Stimulated activated CD4-positive, alpha-beta T cell treated with anti-CD3 and anti-CD28 coated beads, Interleukin-1b, Interleukin-23, amount 100 ng/mL, for 48 hours (primary cell): ENCODE measurements at places on chromosomes 1 and 21.

DNA sequence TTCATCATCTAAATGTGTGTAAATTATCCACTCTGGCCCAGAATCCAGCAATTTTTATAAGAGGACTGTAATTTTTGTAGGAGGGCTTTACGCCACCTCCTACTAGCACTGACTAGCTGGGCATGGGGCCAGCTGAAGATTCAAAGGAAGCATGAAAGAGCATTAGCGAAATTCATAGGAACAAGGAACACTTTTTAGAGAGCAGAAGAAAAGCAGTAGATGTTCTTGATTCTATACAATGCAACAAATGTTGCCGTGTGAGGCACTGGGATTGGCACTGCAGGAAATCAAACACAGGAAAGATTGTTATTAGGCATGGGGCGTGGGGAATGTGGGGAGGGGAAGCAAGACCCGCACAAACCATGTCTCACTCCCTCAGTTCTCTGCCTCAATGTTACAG lies 58.4 kb upstream of the PARP1 start:
- DNase-seq = no peak

- no peak for DNase-seq
Observed at GRCh38 chr1:47389731-47390130, 26.4 kb upstream of the FOXE3 start.

GRCh38 chr21:36699546-36700294 lies 805 bp downstream of the SIM2 start:
- no peak for DNase-seq

DNA sequence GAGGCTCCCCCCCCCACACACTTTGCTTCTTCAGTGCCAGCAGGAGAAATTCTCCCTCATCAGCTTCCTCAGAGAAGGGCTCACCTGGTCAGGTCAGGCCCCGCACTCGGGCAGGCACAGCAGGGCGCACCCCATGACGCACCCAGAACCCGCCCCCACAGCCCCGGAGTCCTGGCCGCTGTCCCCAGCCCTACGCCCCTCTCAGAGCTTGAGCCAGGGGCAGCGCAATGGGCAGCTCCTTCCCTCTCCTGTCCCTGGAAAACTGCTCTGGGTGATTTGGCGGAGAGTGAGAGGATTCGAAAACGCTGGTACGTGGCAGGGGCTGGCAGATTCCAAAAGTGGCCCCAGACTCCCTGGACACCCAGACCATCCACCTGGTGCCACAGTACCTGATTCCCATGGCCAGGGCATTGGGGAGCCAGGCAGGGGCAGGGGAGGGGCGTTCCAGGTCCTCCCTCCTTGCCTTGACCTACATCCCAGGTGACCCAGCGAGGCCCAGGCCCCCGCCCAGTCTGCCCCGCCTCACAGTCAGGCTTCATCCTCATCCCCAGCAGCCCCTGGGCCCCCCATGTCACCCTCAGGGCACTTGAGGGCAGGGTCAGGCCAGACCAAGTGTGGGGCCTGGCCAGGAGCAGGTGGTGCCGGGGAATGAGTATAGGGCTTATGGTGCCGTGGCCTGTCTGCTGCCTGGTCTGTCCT lies 23.7 kb downstream of the RRP1 start:
- no peak for DNase-seq

- DNase-seq = no peak
Observed at GRCh38 chr1:19080721-19081120, 124.2 kb upstream of the IFFO2 start.

DNA sequence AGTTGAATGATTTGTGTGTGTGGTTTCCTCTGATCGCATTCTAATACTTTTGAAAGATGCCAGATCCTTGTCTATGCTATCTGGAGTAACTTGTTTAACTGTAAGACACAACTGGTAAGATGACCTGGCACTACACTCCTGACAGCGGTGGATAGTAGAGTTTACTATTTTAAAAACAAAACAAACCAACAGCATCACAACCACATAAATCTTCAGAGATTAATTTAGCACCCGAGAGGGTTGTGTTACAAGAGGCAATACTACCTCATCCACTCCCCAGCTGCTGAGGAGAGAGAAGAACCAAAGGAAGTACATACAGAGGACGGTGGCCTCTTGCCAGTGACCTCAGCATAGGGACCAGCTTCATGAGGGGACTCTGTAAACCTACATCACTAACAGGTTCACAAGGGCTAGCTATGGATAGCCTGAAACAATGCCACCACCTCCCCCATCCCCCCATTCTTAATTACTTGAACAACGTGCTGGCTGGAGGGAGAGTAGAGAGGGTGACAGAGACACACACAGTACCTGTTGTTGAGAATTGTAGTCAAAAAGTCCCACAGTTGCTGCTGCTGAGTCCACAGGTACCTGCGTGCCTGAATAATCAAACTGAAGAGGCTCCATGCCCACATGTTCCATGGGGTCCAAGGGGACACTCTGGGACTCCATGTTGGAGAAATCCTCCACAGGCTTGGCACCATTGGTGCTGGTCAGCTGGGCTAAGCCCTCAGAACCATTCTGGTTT lies 73.5 kb downstream of the PUM1 start:
- DNase-seq = no peak

- no peak for DNase-seq
Observed at GRCh38 chr1:41637367-41637766, 152.9 kb upstream of the EDN2 start.

GRCh38 chr1:39538531-39539251 lies 37.9 kb downstream of the PABPC4 start:
- no peak for DNase-seq

GRCh38 chr21:27691516-27691915 lies 724.6 kb upstream of the ADAMTS5 start:
- no peak for DNase-seq

DNA sequence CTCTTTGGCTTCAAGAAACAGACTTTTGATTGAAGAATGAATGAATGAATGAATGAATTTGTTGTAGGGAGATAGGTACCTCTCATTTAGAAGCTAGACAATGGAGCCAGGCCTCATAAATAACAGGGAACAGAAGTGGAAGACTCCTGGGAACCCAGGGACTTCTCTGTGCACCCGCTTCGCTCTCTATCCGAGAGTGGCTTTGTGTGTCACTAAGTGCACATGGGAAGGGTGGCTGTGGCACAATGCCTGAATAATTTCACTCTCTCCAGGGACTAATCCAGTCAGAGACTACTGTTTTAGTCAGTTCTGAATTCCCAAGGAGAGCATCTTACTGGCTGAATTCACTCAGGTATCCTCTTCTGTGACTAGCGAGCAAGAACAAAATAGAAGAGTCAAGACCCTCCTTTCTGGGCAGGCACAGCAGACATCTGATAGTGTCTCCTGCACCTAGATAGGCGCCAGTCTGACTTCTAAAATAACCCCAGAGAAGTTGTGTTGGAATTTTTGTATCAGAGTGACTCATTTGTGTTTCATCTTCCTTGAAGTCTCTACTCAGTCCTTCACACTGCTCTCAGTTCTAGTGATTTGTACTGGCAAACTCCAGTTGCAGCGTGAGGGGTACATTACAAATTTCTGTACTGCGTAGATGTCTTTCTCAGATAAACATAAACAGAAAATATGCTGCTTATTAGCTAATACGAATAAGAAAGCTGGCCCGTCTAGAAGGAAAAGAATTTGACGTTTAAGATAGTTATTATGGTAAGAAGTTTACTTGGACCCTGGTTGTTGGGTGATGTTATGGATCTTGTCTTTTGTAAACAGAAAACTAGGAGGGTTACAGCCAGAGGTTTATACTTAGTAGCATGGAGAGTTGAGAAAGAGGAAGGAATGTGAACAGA lies 34.0 kb downstream of the BACH1 start:
- no peak for DNase-seq

GRCh38 chr1:176110203-176110602 lies 96.9 kb downstream of the COP1 start:
- DNase-seq = no peak

DNA sequence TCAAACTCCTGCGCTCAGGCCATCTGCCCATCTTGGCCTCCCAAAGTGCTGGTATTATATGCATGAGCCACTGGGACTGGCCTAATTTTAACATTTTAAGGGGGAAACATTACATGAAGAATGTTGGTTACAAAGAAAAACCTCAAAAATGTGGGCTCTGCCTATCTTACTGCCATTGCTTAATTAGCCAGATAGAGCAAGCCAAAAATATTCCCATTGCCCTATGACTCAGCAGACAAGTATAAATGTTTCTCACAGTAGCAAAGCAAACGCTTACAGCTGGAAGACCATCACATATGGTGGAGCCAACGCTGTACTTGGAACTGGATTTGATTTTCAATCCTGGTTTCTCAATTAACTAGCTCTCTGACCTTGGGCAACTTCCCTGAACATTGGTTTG lies 502.0 kb downstream of the SMYD3 start:
- no peak for DNase-seq

DNA sequence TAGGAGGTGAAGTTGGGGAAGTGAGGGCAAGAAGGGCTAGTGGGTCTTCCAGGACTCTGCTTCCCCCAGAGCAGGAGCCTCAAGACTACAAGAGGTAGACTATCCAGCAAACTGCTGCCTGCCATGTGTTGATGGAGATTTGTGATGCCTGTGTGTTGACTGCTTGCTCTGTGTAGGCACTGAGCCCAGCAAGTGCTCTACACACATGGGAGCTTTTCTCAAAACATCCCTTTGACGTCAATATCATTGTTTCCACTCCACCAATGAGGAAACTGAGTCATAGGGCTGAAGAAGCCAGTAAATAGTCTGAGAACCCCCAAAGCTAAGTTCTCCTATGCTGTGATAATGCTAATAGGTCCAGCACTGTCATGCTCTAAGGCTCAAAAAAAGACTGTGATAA lies 207.2 kb upstream of the NFIA start:
- no peak for DNase-seq

DNA sequence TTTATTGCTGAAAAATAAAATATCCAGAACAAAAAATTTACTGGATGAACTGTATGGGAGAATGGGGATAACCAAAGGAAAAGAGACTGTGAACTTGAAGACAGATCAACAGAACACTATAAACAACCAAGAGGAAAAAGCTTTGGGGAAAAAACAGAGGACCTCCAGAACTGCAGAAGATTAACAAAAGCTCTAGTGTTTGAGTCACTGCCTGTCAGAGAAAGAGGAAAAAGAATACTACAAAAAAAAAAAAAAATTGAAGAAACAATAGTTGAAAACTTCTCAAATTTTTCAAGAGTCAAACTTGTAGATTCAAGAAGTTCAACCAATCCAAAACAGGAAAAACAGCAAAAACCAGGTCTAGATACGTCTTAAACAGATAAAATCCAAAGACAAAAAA lies 44.3 kb downstream of the ARHGAP29 start:
- DNase-seq = no peak

DNA sequence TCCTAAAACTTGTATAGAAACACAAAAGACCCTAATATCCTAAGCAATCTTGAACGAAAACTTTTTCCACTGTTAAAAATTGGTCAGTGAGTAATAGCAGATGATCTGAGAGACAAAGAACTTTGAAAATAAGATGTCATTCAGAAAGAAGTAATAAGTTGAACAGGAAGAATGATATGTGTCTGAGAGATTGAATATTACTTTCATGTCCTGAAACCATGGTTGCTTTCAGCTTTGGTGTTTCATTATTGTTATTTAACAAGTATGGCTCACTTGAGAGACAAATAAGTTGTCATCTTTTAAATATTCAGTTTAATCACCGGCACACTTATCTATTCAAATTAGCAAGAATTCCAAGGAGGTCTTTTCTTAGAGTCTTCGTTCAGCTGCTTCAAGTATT lies 11.4 kb downstream of the PRKACB start:
- no peak for DNase-seq

DNA sequence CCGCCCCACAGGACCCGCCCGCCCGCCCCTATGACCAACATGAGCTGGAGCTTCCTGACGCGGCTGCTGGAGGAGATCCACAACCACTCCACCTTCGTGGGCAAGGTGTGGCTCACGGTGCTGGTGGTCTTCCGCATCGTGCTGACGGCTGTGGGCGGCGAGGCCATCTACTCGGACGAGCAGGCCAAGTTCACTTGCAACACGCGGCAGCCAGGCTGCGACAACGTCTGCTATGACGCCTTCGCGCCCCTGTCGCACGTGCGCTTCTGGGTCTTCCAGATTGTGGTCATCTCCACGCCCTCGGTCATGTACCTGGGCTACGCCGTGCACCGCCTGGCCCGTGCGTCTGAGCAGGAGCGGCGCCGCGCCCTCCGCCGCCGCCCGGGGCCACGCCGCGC lies 7.9 kb upstream of the IBA57 start:
- DNase-seq = no peak
